ENCODE measurements at places on chromosomes 16 and 17.

DNA sequence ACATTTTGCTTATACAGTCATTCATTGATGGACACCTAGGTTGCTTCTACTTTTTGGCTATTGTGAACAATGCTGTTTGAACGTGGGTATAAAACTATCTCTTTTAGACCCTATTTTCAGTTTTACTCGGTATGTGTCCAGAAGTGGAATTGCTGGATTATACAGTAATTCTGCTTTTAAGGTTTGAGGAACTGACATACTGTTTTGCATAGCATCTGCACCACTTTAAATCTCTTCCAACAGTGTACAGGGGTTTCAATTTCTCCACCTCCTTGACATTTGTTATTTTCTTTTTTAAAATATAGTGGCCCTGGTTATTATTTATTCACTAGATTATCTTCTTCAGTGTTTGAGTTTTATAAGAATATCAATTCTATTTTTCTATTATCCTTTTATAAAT is 116.9 kb downstream of the USP22 start:
- no peak for DNase-seq

- no peak for DNase-seq
Measured at GRCh38 chr16:2529061-2529931, 1.9 kb downstream of the CEMP1 start.

- no peak for DNase-seq
Measured at GRCh38 chr17:30824002-30824355, 513 bp downstream of the CRLF3 start.

DNA sequence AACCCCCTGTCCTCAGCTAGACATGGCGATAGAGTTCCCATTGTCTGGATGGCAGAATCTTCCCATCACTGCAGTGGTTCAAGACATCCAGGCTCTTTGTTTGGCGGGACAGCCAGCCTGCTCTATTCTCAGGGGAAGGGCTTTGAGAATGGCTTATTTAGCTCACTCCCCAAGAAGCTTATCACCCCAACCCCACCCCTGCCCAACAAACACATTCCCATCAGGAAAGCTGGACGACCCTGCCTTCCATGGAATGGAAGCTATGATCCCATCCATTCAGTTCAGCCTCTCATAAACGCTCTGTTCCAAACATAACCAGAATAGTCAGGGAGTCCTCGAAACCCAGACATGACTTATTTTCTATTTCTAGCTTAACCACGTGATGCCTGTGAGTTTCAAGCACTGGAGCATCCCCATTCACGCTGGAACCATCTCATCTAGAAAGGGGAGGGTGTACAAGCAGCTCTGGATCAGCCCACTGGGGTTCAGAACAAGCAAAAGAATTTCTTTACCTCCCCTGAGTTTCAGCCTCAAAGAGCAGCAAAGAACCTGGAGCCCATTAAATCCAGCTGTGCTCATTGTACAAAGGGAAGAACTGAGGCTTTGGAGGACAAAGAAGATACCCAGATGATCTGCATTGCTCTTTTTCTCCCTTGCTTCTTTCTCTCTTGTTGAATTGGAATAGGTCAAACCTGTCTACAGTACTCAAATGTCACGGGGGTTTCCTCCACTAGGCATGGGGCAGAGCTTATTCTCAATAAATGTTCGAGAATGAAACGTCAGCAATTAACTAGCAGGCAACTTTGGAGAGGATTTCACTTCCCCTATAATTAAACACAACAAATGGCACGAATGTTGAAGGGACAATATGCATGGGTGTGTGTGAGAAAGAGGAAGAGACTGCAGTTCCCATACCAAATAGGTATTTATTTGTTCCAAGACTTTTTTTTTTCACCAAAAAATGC is 93.1 kb downstream of the XYLT1 start:
- DNase-seq = no peak

DNA sequence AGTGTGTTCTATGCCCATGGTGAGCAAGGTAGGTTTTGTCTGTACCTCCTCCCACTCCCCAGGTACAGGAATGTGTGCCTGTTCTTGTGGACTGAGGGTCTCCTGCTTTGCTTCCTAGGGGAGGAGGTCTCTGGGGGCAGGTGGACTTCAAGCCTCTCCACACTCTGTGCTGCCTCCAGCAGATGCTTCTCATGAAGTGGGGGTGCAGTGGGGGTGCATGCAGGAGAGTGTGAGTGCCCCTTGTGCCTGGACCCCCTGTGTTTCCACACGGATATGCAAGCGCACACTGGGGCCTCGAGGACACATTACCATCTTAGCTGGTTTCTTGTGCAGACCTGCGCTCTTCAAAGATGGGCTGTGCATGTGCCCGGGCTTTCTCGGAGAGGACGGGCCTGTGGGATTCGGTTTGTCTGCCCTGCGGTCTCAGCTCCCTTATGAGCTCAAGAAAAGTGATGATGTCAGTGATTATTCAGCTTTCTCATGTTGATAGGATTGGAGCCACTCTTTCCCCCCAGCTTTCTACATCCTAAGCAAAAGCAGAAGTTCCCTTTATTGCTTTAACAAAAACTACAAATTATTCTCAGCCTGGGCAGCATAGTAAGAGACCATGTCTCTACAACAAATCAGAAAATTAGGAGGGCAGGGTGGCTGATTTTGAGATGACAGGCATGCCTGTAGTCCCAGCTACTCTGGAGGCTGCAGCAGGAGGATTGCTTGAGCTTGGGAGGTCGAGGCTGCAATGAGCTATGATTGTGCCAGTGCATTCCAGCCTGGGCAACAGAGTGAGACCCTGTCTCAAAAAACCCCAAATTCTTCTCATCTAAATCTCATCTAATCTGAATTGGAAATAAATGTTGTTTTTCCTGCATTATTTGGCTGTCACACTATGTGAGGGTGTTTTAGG is 86.8 kb downstream of the RPTOR start:
- no peak for DNase-seq

DNA sequence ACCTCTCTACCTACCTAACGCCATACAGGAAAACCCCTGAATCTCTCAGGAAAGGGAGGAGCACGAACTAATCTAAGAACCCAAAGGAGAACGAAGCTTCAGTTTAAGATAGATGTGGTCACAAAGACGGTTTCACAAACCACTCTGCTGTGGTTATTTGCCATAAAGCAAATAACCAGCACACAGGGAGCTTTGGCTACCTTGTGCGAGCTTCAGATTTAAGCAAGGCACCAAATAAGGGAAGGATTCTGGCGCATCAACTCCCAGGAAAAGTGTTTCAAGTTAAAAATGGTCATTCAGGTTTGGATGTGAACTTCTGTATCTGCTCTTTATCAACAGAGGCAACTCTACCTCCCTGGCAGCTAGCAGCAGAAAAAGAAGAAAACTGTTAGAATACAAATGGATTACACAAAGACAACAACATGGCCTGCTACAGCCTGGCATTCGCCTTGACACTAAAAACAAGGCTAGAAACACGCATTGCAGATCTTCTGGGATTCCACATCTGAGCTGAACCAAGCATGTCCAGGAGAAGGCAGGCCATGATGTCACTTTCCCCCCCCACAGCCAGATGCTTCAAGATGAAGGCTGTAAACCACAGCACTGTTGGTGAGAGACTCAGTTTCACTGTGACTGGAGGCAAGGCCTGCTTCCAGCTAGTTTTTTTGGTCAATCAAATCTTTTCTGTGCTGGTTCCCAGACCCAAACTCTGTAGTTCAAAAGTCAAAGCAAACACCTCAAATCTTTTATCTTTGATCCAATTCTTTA is 43.6 kb downstream of the SMG6 start:
- peak; percentile 90 for DNase-seq

DNA sequence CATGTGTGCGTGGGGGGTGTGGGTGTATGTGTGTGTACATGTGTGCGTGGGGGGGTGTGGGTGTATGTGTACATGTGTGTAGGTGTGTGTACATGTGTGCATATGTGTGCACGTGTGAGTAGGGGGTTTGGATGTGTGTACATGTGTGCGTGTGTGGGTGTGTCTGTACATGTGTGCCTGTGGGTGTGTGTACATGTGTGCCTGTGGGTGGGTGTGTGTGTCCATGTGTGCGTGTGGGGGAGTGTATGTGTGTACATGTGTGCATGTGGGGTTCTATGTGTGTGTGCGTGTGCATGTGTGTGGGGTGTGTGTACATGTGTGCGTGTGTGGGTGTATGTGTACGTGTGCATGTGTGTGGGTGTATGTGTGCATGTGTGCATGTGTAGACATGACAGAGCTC is 129.1 kb downstream of the C16orf95 start:
- DNase-seq = no peak

DNA sequence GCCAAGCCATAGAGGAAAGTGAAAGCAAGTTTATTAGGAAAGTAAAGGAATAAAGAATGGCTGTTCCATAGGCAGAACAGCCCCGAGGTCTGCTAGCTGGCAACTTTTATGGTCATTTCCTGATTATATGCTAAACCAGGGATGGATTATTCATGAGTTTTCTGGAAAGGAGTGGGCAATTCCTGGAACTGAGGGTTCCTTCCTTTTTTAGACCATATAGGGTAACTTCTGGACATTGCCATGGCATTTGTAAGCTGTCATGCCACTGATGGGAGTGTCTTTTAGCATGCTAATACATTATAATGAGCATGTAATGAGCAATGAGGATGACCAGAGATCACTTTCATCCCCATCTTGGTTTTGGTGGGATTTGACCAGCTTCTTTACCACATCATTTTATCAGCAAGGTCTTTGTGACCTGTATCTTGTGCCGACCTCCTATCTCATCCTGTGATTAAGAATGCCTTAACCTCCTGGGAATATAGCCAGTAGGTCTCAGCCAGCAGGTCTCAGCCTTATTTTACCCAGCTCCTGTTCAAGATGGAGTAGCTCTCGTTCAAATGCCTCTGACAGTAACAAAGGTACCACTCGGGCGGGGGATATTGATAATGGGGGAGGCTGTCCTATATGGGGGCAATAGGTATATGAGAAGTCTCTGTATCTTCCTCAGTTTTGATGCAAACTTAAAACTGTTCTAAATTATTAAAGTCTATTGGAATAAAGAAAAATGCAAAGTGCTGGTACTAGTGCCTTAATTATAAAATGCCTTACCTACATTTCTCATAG is 38.9 kb upstream of the HELZ start:
- no peak for DNase-seq

DNA sequence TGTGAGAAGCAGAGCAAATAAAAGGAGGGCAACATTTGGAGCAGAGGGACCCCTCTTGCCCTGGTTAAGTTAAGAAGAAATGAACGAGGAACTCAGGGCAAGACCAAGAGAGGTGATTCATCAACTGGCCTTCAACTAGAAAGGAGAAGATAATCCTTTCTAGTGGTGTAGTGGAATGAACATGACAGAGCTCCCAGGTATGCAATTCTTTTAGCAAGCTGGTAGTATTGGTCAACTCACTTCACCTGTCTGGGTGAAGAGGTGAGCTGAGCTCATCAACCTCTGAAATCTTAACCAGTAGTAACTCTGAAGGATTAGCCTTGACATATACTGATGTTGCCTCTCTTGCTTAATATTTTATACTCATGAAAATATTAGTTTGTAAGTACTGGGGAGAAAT is 1024.7 kb upstream of the GOT2 start:
- DNase-seq = no peak

DNA sequence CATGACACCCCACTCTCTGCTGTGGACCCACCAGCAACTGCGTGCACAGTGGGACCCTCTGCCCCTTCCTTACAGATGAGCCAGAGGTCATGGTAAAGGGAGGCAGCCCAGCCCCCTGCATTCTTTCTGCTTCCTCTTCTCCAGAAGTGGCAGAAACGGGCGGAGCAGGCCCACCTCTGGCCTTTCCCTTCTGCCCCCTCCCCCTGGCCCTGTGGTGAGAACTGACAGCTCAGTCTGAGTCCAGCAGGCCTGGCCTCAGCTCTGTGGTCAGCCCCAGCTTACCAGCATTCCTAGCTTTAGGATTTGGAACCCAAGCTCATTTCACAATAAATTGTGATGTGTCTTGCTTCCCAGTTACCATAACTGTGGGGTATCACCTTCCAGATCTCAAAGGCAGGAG is 4.8 kb upstream of the ANKRD11 start:
- no peak for DNase-seq

GRCh38 chr16:53892155-53892554 is 188.2 kb downstream of the FTO start:
- peak; percentile 60 for DNase-seq

GRCh38 chr16:1101133-1101532 is 5.1 kb upstream of the C1QTNF8 start:
- DNase-seq = no peak

GRCh38 chr17:63329876-63330275 is 116.2 kb downstream of the CYB561 start:
- no peak for DNase-seq

DNA sequence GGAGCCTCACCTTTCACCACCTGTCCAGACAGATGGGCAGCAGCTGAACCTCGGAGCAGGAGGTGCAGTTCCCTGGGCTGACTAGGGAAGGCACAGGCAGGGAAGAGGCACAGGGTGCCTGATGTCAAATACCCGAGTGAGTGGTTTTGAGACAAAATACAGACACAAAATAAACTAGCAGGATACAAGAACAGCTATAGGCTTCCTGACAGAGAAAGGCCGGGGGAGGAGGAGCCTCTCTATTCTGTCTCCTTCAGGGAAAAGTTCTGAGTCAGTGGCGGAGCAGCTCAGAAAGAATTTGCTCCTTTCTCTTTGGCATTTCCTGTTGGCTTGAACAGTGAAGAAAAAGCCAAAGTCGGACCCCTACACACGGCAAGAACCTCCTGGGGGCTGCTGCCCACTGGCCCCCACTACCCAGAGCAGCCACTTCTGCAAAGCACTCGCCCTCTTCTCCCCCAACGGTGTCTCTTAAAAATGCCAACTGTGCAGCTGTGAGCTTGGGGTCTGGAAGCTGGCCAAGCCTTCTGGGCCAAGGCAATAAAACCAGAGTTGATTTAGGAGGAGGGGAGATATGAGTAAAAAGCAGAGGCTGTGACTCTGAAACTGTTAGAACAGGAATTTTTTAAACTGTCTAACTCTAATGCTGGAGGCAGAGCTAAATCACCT is 14.4 kb upstream of the FAAP100 start:
- DNase-seq = no peak

- DNase-seq = no peak
Measured at GRCh38 chr16:1078579-1079021, 6.1 kb downstream of the SSTR5 start.

- no peak for DNase-seq
Measured at GRCh38 chr17:2247005-2247404, 56.6 kb downstream of the SMG6 start.

- DNase-seq = no peak
Measured at GRCh38 chr16:70638814-70639792, 7.3 kb upstream of the IL34 start.

- DNase-seq = no peak
Measured at GRCh38 chr16:72961115-72961832, 86.7 kb downstream of the ZFHX3 start.

- no peak for DNase-seq
Measured at GRCh38 chr17:180381-181244, 837 bp downstream of the DOC2B start.

DNA sequence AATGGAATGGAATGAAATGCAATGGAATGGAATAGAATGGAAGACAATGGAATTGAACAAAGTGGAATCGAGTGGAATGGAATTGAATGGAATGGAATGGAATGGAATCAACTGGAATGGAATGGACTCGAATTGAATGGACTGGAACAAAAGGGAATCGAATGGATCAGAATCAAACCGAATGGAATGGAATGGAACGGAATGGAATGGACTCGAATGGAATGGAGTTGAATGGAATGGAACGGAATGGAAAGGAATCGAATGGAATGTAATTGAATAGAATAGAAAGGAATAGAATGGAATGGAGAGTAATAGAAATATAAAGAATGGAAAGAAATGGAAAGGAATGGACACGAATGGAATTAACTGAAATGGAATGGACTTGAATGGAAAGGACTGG is 475.2 kb upstream of the WSB1 start:
- DNase-seq = no peak
